ENCODE measurements at places on chromosomes 2 and 18.

DNA sequence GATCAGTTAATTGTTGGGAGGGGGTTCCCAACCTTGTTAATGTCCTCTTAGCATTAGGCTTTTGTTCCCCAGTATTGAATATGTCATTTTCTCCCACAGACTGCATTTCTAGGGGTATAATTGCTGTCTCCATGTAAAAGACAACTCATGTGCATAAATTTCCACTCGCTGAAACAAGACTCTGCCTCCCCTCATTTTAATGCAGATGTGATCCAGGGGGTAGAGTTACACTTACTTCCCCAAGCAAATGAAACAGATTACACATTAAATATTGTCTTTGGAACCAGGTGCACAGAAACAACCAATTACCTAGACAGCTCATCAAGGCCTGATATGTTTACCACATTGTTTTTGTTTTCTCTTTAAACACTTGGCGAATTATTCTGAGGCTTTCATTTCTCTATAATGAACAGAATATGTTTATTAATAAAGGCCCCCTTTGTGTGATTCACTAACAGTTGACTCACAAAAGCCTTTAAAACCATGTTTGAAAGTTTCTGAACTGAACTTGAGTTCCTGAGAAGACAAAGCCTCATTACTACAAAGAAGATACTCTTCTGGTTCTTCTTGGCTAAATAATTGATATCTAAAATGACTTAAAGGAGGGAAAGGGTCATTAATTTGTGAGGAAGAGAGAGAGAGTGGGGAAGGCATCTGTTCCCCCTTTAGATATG, 15.0 kb upstream of the ACVR1 start:
- no peak for DNase-seq

DNA sequence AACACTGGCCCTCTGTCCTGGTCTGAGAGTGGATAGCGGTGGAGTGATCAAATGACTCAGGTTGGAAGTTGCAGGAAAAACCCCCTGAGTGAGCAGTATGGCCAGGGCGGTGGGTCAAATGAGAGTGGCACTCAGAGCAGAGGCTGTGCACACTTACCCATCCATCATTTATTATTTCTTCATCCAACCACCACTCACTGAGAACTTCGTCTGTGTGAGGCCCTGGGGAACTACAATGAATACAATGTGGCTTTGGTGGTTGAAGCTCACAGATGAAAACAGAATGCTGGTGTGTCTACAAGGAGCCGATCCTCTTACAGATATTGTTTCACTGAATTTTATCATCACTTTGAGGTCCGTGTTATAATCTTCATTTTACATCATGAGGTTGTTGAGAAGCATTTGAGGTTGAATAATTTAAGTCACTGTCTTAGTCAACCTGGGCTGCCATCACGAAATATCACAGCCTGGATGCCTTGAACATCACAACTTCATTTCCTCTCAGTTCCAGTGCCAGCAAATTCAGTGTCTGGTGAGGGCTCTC, 73.4 kb upstream of the ID2 start:
- DNase-seq, result no peak

DNA sequence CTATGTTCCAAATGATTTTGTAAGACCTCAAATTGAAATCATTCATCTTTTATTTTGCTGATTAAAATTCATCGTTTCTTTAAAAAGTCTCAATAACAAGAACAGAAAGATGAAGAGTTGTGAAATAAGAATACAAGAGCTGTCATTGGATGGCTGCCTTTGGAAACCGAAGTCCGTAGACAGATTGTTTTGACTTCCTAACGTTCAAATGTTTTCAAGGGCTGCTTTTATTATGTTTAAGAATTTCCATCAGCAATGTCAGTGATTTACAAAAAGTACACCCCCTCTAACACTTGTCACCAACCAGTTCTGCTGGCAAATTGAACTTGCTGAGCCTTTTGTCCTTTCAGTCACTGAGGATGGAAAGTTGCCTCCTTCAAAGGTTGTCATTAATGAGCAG, 89.6 kb downstream of the KCNE4 start:
- no peak for DNase-seq

DNA sequence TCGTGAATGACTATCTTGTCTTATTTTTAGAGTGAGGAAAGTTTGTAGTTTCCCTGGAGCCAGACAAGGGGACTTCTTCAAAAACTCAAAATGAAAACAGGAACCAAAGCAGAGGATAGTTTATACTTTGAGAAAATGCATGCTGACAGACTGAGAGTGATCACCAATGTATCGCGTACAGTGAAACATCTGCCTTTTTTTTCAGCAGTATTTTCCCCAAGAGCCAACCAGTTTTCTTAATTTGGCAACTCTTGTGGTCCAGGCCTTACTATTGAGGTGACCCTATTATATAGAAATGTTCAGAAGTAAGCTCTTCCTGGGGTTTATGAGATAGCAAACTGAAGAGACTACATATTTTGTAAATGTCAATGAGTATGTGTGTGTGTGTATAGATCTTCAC, 153.7 kb upstream of the VRK2 start:
- no peak for DNase-seq

DNA sequence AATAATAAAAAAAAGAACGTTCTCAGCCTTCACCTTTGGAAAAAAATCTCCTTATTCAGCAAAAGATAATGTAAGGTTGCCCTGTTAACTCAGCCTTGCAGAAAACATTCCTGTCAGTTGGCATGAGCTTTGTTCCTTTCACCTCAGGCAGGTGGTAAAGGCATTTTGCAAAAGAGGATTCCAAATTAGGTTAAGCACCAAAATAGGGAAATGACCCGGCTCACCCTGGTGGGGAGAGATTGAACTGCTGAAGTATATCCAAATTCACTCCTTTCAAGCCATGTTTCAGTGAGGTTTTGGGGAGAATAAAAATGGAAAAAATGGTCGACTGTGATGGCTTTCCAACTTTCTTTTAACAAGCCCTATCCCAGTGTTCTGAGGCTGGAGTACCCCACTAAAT, 1988.8 kb upstream of the PIK3C3 start:
- DNase-seq, result no peak

DNA sequence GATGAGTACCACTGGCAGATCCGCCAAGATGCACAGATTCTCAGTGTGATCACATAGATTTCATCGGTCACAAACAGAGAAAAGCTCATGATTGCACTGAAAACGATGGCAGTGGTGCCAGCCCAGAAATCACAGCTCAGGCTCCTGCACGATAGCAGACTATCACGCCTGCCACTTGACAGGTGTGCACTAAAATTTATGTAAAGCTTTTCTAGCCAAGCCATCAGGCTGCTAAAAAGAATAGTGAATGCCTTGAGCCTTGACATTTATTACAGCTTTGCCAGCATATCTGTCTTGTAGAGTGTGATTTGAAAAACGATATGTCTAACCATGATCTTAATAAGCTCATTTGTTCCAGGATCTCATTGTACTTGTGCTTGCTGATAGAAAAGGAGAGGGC, 409.5 kb upstream of the CWC22 start:
- no peak for DNase-seq

DNA sequence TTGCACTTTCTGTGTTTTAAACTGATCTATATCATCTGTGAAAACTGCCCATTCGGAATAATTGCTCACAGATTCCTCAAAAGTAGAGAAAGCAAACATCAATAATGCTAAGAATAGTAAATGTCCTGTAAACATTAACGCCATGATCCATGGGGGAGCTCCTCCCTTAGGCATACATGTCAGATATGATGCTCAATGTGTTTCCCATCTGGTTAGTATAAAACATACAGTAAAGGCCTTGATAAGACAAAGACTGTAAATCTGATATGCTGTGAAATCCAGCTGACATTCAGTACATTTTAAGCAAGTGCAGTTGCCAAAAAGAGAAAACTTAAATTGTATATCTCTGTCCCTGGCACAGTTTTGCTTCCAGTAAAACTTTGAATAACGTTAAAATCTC, 2.1 kb downstream of the DSEL start:
- no peak for DNase-seq

DNA sequence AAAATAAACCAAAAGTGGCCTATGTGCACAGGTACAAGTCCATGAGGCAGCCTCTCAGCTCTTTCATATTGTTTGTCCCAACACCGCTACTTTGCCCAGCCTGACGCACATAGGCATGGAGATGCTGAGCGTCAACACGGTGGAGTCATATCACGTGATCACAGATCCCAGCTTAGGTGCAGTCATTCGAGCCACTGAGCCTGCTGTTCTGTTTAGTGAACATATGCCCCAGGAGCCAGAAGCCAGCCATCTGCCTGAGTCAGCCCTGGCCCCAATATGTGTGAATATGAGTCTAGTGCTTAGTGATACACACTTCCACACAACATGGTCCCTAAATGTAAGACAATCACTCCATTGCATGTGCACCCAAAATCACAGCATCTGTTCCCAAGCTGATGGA, 88.2 kb upstream of the LCLAT1 start:
- DNase-seq, result no peak

DNA sequence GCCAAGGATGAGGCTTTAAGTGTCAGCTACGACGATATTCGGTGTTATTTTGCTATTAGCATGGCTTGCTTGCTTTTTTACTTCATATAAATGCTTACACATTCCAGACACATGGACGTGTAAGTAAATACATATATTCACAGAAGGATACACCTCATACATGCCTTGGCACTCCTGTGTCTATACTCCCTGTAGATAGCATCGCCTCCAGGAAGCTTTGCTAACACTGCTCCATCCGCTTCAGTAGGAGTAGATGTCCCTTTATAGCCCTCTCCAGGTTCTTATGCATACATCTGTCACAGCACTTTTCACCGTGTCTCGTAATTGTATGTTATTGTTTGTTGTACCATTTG, 27.5 kb upstream of the KCTD1 start:
- DNase-seq, result no peak

GRCh38 chr2:119489232-119489952, 34.9 kb downstream of the SCTR start:
- DNase-seq, result no peak

GRCh38 chr2:31269087-31269486, 35.1 kb downstream of the EHD3 start:
- no peak for DNase-seq

GRCh38 chr2:70797506-70797905, 7.1 kb upstream of the FIGLA start:
- no peak for DNase-seq

GRCh38 chr2:216698895-216699294, 3.5 kb upstream of the IGFBP5 start:
- DNase-seq, result no peak

DNA sequence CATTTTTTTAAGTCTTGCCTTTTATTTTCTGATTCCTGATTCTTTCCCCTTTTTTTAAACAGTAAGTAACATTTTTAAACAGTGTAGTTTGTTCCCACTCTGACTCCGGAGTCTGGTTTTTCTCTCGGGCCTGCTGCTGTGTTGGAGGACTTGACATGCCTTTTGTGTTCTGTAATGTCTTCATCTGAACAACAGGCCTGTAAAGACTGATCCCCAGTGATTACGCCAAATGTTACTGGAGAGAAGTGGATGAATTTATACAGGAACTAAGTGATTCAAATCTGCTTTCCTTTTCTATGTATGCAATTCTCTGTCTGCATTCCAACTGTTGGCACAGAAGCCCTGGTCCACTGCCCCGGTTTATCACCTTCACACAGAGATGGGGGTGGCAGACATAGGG, 54.3 kb upstream of the RMDN2 start:
- no peak for DNase-seq

DNA sequence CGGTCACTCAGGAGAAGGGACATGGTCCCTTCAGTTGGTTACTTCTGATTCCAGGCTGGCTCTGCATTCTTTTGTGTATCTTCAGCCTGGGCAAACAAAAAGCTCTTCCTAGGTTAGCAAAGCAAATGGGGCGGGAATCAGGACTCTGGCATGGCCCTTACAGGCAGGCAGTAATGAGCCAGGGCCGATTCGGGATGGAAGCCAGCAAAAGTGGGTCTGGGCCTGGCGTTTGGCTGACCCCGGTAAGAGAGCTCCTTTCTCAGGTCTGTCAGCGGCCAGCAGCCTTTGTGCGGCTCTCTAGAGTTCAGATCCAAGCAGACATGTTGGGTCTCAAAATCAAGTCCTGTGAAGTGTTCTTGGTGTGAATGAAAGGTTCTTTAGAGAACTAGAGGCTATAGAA, 81.5 kb upstream of the EML6 start:
- no peak for DNase-seq

- DNase-seq, result no peak
Measured at GRCh38 chr2:73210019-73210418, 4.0 kb upstream of the SMYD5 start.

- DNase-seq, result no peak
Measured at GRCh38 chr2:136422512-136422911, 304.6 kb upstream of the CXCR4 start.

DNA sequence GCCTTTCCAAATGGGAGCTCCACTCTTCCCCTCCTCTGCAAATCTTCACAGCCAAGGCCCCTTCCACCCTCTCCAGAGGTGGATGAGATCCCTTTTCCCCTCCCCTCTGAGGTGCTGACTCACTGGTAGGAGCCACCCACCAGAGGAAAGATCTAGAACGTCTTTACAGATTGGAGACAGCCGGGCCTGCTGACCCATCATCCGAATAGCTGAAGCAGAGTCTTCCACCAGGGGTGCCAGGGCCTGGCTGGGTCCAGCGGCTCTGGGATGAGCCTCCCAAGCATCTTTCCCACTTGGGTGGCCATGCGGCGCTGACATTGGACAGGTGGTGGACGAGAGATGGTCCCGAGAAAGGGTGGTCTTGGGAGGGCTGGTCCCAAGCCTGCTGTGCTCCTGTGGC, 9.0 kb downstream of the ERFE start:
- DNase-seq, result no peak

DNA sequence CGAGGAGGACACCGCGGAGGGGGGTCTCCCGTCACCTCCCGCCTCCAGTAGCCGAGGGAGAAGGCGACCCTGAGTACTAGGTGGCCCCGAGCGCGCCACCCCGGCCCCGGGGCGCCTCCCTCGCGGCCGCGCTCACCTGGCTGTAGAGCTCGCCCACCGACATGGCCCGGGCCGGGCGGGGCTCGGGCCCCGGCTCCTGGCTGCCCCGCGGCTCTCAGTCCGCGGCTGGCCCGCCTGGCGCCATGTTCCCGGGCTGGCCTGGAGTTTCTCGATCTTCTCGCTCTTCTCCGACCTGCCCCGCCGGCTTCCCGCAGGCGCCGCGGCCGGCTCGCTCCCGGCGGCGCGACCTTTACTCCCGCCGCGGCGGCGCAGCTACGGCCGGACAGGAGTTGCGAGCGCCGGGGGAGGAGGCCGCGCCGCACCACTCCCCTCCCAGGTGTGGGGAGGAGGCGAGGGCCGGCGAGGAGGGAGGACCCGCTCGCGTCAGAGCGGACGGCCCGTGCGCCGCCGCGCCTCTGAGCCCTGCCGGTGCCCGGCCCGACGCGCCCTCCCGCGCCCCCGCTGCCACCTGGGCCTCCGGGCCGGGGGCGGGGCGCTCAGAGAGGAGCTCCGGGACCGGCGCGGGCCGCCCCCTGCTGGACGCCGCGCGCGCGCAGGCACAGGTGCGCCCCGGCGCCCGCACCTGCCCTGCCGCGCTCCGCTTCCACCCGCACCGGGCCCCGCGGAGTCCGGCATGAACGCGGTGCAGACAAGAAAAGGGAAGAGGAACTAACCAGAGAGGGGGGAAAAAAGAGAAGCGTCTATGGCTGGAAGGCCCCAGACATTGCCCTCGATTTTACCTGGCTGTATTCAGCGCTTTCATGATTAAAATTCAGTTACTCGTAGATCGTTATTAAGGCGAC, at the start of gene MYO5B:
MYO5B (minus strand) TSS at position 517 of the 902 bp plus-strand sequence; CDS start at position 163, 354 bp downstream.
- DNase-seq, result no peak

GRCh38 chr18:33557706-33558105, 20.3 kb upstream of the ASXL3 start:
- DNase-seq, result no peak

Measured in activated CD8-positive, alpha-beta memory T cell treated with anti-CD3 and anti-CD28 coated beads for 48 hours (primary cell).